ENCODE measurements at places on chromosomes 2 and 18.

DNA sequence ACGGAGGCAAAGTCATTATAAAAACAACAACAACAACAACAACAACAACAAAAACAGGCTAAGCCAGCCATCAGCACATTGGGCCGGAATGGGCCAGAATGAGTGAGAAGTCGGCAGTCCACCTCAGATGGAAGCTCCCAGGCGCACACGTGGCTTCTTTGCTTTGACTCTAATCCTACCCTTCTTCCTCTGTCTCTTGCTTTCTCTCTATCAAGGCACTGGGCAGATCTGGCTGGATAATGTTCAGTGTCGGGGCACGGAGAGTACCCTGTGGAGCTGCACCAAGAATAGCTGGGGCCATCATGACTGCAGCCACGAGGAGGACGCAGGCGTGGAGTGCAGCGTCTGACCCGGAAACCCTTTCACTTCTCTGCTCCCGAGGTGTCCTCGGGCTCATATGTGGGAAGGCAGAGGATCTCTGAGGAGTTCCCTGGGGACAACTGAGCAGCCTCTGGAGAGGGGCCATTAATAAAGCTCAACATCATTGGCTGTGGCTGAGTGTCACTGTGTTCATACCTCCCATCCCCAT is 52.2 kb downstream of the MARCO start:
- DNase-seq, result no peak

GRCh38 chr2:230967113-230967512 is 28.8 kb upstream of the SPATA3 start:
- DNase-seq, result no peak

DNA sequence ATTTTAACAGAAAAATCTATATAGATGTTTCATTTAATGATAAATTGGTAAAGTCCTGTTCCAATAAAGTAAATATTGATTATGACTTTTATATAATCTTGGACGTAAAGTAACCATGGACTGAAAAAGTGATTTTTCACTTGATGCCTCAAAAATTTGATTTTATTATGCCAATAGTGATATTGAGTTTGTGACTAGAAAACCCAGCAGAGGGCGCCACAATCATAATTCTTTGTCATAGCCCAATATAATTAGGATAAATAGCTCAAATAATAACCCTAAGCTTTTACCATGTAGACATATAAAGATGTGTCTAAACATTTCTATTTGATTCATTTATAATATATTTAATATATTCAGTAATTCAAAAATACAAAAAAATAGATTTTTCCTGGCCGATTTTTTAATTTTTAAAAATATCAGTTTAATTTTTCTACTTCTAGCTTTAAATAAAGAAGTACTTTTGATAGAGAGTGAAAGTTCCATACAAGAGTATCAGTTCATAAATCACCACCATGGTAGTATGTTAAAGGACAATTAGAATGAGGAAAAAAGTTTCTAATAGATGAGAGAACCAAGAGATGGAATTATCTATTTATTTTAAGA is 30.7 kb downstream of the CAMKMT start:
- DNase-seq, result no peak

DNA sequence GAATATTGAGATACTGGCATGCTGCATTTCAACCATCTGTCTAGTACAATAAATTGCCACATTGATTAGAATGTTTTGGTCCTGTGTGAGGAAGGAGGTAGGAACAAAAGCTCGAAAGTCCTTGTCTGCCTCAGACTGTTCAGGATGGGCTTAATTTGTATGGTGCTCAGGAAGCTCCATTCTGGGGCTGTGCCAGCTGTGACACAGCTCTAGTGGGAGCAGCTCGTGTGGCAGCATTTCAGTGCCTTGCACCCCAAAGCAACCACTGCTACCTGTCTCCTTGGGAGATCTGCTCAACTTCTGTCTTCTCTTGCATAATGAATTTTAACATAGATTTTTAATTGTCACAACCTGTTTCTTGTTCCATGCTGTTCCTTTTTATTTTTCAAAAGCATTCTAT is 144.4 kb upstream of the THUMPD2 start:
- no peak for DNase-seq

- DNase-seq, result no peak
Observed at GRCh38 chr2:222523783-222524544, 99.6 kb downstream of the SGPP2 start.

- no peak for DNase-seq
Observed at GRCh38 chr2:131201098-131201497, 8.2 kb upstream of the POTEE start.

- no peak for DNase-seq
Observed at GRCh38 chr18:34511435-34511834, 198.7 kb upstream of the DTNA start.

DNA sequence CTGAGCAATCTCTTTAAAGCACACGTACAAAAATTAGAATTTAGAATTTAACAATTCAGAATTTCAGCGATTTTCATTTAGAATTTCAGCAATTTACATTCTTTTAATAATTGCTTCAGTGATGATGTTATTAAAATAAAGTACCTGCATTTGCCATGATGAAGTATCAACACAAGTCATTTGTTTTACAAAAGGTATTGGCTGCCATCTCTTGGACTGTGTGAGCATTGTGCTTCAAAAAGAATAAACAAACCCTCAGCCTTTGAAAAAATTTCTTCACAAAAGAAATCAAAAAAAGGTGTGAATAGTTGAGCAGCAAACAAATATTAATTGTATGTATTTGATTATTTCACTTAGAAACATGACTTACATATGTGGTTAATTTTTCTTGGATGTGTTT is 27.1 kb upstream of the ZC3H15 start:
- no peak for DNase-seq

DNA sequence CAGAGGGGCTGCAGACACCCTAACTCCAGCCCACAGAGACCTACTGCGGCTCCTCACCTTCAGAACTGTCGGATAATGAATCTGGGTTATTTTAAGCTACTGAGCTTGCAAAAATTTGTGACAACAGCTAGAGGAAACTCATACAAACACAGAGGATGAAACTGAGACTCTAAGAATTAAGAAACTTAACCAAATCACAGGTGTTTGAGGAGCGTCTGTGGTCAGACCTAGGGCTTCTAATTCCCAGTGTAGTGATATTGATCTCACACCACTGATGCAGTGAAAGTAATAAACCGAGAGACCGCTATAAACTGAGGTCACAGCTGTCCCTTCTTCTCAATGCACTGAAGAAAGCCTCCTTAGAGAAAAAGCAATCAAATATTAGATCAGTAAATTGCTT is 110.1 kb downstream of the RGPD3 start:
- DNase-seq, result no peak

GRCh38 chr2:230447455-230448451 is 31.8 kb downstream of the SP100 start:
- DNase-seq, result no peak

GRCh38 chr2:33644215-33644614 is 45.1 kb upstream of the FAM98A start:
- DNase-seq, result no peak

DNA sequence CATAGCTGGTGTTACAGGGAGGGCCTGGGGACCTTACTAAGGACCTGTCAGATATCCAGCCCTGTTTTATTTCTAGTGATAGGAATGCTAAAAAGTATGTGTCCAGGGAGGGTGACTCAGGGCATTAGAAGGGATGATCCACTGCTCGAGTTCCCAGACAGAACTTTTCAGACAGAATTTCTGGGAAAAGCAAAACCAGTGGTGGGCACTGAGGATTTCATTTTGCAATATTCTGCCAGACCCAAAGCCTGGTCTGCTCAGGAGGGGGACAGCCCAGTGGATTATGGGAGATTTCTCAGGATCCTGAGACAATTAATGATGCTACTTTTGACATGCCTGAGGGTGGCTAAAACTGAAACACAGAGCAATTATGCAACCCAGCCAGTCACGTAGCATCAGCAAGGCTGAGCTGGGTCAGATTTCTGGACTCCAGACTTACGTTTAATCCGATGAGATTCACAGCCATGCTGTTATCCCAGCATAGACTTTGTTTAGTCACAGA is 4.7 kb upstream of the KCNE4 start:
- DNase-seq, result peak; percentile 28

- DNase-seq, result peak; percentile 36
Observed at GRCh38 chr2:12539776-12540562, 176.8 kb upstream of the TRIB2 start.

GRCh38 chr2:100544911-100545596 is 17.7 kb upstream of the PDCL3 start:
- no peak for DNase-seq

GRCh38 chr2:25257931-25258846 is 83.5 kb downstream of the DNMT3A start:
- no peak for DNase-seq

DNA sequence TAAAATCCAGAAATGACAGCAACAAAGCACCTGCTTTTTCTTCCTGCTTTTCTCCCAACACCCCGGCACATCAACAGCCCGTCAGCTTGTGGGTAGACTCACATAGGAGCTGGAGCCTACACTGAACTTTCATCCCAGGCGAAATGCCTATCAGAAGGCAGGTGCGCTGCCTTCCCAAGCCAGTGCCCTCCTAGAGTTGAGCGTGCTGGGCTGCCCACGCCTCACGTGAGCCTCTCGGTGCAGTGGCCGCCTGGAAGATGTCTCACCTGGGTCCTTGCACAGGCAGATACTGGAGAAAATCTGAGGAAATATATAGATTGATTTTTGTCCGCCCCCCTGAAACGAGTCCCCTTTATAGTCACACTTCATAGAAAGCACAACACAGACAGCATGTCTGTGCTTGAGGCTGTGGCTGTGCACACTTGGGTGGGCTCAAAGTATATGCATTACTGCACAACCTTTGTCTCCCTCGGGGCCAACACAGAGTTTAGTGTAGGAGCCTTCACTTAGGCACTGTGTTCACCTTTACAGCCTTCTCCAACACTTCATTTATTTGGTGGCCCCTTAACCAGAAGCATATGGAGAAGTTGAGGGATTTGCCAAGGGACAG is 112.5 kb downstream of the SMAD7 start:
- no peak for DNase-seq

- DNase-seq, result no peak
Observed at GRCh38 chr2:139917690-139918384, 1137.6 kb upstream of the NXPH2 start.

- DNase-seq, result no peak
Observed at GRCh38 chr2:12642332-12642731, 74.4 kb upstream of the TRIB2 start.

DNA sequence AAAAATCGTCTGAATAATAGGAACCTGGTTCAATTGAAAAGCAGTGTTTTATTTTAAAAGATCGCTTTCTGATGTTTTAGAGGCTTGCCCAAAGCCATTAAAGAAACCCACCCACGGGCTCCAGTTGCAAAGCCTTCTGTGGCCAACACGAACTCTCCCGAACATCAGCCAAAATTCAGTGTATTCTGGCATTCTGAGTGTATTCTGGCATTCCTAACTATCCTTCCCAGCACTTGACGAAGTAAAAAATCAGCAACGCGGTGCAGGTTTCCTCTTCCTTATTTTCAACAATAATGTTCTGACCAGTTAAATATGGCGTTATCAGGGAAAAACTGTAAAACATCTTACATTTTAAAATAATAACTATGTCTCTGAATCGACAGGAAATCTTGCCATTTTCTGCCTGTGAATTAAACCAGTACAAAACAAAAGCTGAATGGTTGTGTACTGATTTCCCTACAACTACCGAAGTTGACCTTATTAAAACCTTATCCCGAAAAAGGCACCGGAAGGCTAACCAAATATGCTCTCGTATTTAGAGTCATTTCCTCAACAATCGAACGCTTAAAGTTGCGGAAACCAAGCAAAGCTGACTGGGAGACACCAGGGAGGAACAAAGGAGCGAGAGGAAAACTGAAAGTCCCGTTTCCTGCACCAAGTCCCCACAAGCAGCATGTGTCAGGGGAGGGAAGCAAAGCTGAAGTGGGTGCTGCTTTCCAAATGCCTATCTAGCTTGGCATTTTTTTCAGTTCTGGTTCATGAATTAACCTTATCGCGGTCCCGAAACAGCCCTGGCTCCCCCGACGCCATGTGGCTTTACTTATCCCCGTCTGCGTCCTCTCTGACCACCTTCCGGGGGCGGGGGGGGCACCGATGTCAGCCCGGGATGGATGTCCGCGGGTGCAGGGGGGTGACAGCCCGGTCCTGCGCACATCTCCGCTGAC is 44.3 kb downstream of the ZNF516 start:
- peak; percentile 82 for DNase-seq

GRCh38 chr2:159614534-159615366 is 1.6 kb downstream of the BAZ2B start:
- no peak for DNase-seq

DNA sequence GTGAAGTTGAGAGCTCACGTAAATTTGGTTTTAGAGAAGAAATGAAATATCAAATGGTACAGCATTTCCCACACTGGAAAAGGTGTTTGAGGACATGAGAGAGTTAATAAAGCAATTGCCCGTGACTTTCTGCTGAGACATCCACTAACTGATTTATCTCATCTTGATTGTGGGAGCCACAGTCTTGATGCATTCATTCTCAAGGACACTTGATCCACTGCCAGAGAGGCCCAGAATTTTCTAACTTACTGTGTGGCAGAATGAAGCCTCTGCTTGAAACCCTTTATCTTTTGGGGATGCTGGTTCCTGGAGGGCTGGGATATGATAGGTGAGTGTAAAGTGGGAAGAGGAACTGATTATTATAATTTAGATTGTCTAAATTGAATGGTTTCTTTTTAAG is at the start of gene CPO:
CPO (plus strand) TSS at position 179 of the 400 bp plus-strand sequence; CDS start at position 261, 82 bp downstream.
- no peak for DNase-seq

GRCh38 chr2:224264259-224264658 is 137.6 kb downstream of the FAM124B start:
- DNase-seq, result no peak

DNA sequence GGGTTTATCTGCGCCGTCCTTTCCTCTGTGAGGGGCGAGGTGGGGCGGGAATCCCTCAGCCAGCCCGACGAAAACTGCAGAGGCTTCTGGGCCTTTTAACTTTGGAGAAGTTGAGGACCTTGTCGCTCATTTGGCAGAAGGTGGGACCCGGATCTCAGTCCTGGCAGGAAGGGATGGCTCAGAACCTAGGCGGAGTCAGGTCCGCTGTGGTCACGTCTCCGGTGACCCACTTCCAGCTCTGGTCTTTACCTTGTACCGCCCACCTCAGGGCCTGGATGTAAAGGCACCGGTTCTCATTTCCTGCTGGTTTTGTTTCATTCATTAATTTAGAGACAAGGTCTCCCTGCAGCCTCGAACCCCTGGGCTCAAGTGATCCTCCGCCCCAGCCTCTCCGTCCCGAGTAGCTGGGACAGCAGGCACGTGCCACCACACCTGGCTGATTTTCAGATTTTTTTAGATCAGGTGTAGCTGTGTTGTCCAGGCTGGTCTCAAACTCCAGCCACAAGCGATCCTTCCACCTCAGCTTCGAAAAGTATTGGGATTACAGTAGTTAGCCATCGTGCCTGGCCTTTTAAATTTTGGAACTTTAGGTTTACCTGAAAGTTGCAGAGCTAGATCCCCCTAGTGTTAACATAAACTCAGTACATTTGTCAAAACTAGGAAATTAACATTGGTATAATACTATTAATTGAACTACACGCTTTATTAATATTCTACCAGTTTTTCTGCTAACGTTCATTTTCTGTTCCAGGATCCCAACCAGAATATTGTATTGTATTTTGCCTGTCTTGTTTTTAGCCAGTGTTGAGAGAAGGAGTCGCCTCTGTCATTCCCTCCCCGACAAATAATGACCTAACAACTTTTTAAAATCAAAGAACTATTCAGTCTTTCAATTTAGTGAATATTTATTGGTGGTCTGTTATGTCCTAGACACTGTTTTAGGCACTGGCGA is 852 bp downstream of the POLI start:
- no peak for DNase-seq

- no peak for DNase-seq
Observed at GRCh38 chr2:23502096-23502495, 117.1 kb downstream of the KLHL29 start.

GRCh38 chr18:2569338-2570207 is 1.7 kb downstream of the METTL4 start:
- DNase-seq, result no peak

Measured in heart left ventricle (tissue), 16 donors.